ENCODE measurements at places on chromosomes 3 and 15. TPM values are rescaled to one million over a fixed set of nuclear protein-coding genes. Genes with fewer than 3 reads are reported as not detected.

GRCh38 chr15:73926219-73927002, at the start of gene LOXL1:
Gene LOXL1 (plus strand): TSS chr15:73926462. CDS start chr15:73926784, 322 bp downstream.
- DNase-seq = peak; percentile 66

DNA sequence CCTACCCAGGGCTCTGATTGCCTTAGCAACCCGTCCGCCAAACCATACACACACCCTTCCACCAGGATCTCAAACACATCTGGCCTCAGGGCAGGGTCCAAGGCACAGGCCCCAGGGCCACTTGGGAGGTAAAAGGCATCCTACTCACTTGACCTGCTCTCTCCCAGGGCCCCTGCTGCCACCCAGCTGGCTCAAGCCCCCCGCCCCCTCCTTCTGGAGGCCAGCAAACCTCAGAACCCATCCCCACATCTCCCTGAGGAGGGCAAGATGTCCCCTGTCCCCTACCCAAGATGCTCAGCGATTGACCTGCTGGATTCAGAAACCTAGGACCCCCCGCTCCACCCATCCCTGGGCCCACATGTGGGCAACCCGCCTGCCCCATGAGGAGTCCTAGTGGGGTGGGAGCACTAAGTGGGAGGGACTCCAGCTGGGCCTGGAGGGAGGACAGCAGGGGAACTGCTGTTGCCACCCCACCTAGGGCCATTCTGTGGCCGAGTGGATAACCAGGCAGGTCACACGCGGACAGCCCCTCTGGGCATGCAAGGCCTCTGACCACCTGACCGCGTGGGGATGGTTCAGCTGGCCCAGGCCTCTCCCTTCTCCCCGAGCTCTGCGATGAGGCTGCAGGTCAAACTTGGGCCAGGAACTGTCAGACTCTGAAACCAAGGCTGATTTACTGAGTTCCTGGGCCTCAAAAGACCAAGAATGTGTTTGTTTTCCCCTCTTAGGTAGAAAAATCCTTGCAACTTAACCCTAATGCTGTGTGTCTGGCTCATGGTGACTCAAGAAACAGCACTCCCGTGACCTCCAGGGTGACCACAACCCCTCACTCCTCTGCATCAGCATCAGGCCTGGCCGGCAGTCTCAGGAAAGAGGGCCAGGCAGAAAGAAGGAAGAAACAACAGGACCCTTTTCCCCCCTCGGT, 4.2 kb downstream of the MFGE8 start:
- DNase-seq = no peak

The SNRK gene
- 55.1 TPM for total RNA-seq

DNA sequence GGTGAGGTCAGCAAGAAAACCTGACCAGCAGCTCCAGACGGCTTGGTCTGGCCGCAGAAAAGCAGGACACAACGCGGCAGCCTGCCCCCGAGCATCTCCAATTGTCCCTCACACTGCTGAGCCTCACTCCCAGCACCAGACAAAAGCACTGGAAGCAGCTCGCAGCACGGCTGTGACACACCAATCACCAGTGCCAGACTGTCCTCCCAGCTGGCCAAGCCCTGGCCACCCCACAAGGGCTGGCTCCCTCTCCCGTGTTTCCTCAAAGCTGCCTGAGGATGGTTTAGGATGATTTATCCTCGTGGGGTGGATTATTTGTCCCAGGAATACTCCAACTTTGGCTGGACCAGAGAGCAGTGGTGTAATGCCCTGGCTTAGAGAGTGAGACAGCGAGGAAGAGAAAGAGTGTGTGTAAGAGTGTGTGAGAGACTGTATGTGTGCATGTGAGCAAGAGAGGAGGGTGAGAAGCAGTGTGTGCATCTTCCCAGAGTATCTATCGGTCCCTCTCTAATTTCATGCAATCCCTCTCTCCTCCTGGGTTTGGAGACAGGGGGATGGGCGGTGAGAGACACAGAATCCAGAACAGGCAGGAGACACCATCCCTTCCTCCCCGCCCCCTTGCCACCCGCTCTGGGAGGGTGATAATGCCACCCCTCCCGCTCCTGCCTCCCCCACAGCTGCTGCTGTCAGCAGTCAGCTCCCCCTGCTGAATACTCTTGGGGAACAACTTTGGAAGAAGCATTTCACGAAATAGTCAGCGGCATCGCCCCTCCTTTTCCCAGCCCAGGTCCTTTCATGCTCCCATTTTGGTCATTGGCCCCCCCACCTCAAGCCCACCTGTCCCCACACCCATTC, 34.2 kb downstream of the SEMA5B start:
- DNase-seq = no peak

- no peak for DNase-seq
Measured at GRCh38 chr3:178203650-178204049, 332.6 kb upstream of the KCNMB2 start.

- DNase-seq = peak; percentile 70
Measured at GRCh38 chr15:67176195-67176971, 78.1 kb downstream of the AAGAB start.

The APBA2 gene
- total RNA-seq = 3.8 TPM

Measured in lower lobe of right lung (tissue), 2 donors.